ENCODE measurements at places on chromosomes 3 and 15.

- 0 out of 2 replicates have a peak, but pooled peaks cover 5% of the 10 kb centered on the region for H3K4me1 ChIP-seq
- no peaks in the 10 kb centered on the region for H3K27me3 ChIP-seq
- DNase-seq = no peak
- H3K4me3 ChIP-seq = peak overlapping the region; percentile 92
- H3K27ac ChIP-seq = no peak overlapping the region
These were observed 349 bp downstream of the PLXNA1 start for GRCh38 chr3:126983276-126983652.

- no peak for DNase-seq
- H3K36me3 ChIP-seq = no peaks in the 10 kb centered on the region
- no peak overlapping the region for H3K4me3 ChIP-seq
These were observed 283.8 kb downstream of the TLE3 start for GRCh38 chr15:69813881-69814280.

DNA sequence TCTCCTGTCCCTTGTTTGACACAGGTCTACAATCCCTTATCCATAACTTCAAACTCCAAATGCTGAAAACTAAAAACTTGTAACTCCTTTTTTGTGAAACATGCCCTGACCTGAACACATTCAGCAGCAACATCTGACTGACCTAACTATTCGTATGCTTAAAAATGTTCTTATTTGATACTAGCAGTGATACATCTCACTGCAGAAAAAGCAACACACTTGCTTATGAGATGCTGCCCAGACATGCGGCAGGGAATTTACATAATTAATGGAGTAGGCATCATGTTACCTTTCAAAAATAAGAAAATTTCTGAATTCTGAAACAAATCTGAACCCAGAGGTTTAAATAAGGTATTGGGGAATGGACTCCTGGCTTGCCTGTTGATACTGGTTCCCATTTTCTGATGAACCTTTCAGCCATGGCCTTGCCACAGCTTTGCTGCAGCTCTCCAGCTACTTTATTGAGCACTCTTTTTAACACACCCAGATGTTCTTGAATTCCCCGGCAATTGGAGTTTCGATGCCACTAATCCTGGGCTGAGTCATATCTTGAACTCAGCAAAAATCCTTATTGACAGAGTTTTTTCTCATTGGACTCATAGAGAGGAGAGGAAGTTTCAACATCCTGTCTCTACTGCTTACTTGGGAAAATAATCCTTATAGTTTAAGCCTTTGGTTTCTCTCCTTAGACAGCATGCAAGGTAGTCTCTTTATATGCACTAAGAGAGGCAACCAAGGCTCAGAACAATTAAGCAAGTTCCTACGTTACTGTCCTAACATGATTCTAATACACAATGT is 296.6 kb upstream of the LMCD1 start:
- H3K4me3 ChIP-seq = no peak overlapping the region
- H3K36me3 ChIP-seq = no peaks in the 10 kb centered on the region
- no peak for DNase-seq

GRCh38 chr3:5185093-5185673 is 2.3 kb upstream of the EDEM1 start:
- peaks cover 2% of the 10 kb centered on the region for H3K36me3 ChIP-seq
- no peaks in the 10 kb centered on the region for H3K27me3 ChIP-seq
- H3K4me3 ChIP-seq = no peak overlapping the region
- no peak overlapping the region for H3K27ac ChIP-seq
- DNase-seq = no peak

DNA sequence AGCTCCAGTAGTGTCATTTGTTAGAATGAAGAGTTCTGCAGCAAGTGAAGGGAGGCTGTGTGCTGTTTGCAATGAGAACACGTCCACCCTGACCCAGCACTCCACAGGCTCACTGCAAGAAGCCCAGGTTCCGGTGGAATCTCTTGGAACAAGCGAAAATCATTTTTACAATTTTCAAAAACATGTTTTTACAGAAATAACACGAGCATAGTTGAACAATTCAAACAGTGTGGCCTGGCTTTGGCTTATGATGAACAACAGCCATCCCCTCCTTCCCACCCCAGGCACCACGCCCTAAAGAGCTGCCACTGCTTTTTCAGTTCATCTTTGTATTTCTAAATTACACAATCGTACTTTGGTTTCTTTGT is 59.5 kb upstream of the KY start:
- 0 out of 2 replicates have a peak, but pooled peaks cover 2% of the 10 kb centered on the region for H3K27me3 ChIP-seq
- no peaks in the 10 kb centered on the region for H3K4me1 ChIP-seq
- no peak for DNase-seq
- no peaks in the 10 kb centered on the region for H3K36me3 ChIP-seq
- H3K27ac ChIP-seq = no peak overlapping the region
- no peak overlapping the region for H3K4me3 ChIP-seq

DNA sequence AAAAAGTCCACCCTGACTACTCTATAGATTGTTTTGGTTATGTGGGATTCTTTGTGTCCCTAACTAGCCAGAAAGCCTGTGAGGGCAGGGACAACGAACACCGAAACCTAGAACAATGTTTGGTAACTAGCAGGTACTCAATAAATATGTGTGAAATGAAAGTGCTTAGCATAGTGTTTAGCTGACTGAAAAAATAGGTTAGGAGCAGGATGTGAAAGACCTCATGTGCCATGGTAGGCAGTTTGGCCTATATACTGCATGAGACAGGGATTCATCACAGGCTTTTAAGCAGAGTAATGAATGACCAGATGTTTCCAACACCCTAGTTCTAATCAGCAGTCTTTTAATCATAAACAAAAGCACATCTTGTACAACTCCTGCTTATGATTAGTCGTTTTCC is 64.2 kb downstream of the MYO5A start:
- H3K36me3 ChIP-seq = no peaks in the 10 kb centered on the region
- no peak overlapping the region for H3K27ac ChIP-seq
- no peaks in the 10 kb centered on the region for H3K4me1 ChIP-seq
- no peaks in the 10 kb centered on the region for H3K27me3 ChIP-seq
- DNase-seq = no peak

DNA sequence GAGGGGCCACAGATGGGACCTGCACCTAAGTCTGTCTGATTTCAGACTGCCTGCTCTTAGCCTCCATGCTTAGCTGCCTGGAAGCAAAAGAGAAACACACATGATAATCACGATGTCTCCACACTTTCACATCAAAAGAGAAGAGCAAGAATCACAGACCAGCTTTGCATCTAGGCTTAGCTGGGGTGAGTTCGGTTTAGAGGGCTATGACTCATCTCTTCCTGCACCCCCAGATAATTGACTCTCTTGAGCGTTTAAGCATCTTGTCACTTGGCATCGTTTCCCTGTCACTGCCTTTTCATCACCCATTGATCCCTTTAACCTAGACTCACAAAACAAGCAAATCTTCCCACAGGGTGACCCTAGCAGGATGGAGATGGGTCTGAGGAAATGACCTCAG is 124.0 kb downstream of the NTRK3 start:
- H3K27me3 ChIP-seq = no peaks in the 10 kb centered on the region
- H3K36me3 ChIP-seq = no peaks in the 10 kb centered on the region
- peaks cover 11% of the 10 kb centered on the region for H3K4me1 ChIP-seq
- H3K4me3 ChIP-seq = no peak overlapping the region
- DNase-seq = no peak

GRCh38 chr3:40793730-40794129 is 269.0 kb downstream of the ZNF621 start:
- H3K27ac ChIP-seq = no peak overlapping the region
- no peaks in the 10 kb centered on the region for H3K4me1 ChIP-seq
- no peak overlapping the region for H3K4me3 ChIP-seq
- H3K27me3 ChIP-seq = no peaks in the 10 kb centered on the region

- peaks cover 10% of the 10 kb centered on the region for H3K4me1 ChIP-seq
- H3K27me3 ChIP-seq = no peaks in the 10 kb centered on the region
- H3K36me3 ChIP-seq = no peaks in the 10 kb centered on the region
- no peak overlapping the region for H3K27ac ChIP-seq
These were observed 23.0 kb upstream of the FURIN start for GRCh38 chr15:90845201-90845949.

Data from SJCRH30 (cell line).